ENCODE measurements at places on chromosomes 5 and 9. TPM values are rescaled to one million over a fixed set of nuclear protein-coding genes. Genes with fewer than 3 reads are reported as not detected.

Gene PCDHGB5
- total RNA-seq = 2.1 TPM

Gene SLC34A3
- not detected for total RNA-seq

Gene SLC1A1
- total RNA-seq = 9.1 TPM

- no peak for DNase-seq
Measured at GRCh38 chr5:155485386-155485785, 471.8 kb downstream of the KIF4B start.

- no peak for DNase-seq
Measured at GRCh38 chr5:116306846-116307245, 222.0 kb downstream of the COMMD10 start.

Gene MARCHF11
- total RNA-seq = not detected

DNA sequence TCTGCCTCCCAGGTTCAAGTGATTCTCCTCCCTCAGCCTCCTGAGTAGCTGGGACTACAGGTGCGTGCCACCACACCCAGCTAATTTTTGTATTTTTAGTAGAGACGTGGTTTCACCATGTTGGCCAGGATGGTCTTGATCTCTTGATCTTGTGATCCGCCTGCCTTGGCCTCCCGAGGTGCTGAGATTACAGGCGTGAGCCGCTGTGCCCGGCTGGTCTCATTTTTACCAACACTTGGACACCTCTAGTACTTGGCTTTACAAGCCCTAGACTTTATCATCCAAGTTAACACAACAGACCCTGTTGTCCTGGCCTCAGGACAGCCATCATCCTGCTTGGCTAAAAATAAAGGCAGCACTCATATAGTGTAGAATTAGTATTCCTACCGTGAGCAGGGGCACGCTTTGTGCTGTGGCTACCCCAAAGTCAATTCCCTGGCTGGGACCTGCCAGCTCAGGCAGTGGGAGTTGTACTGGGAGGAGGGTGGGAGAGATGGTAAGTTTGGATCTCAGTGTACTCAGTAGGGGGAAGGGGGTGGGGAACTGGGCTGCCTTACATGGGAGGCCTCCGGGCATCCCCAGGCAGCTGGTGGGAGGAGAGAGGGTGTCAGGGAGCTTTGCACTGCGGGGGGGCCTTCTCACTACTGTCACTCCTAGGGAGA is 6.6 kb downstream of the PDZD2 start:
- DNase-seq = no peak

DNA sequence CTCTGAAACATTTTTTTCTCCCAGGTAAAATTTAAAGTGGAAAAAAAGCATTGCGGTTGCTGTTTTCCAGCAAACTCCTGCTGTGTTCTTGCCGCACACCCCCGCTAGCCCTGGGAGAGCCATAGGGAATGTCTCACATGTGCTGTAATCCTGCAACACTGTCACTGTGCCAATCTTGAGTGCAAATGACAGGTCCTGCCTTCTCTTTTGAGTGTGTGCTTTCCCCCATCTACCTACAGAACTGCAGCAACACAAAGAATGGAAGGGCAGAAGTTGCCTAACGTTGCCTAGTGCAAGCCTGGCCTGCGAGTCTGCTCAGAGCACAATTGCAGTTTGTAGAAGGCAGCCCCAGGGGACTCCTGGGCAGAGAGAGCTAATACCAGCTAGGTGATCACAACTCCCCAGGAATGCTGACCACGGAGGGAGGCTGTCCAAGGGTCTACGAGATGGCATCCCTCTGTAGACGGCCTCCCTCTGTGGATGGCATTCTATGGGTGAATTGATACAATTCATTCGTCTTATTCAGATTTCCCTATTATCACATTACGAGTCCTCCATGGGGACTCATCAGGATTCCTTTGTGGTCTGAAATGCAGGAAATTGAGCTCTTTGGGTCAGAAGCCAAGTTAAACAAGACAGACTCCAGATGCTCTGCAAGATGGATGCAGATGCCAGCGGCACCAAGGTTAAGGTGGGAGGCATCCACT is 172.6 kb upstream of the S1PR3 start:
- DNase-seq = no peak

DNA sequence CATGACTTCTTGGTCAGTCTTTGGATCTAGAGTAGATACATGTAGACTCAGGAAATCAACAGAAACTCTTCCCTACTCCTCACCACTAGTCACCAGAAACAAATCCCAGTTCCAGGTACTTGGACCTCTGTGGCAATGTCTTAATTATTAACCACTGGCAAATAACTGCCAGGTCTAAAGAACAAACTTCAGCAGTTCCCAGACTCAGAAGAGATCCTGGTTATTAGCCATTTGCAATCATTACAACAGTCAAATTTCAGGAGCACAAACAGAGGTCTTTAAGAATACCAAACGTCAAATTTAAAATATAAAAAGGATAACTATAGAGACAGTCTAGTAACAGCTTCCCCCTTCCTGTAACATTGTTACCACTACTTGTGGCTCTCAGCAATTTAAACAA is 10.2 kb downstream of the DIAPH1 start:
- no peak for DNase-seq

Gene TAF1L
- not detected for total RNA-seq

Gene F2RL2
- total RNA-seq = 1.4 TPM

Gene BRINP1
- 0.10 TPM for total RNA-seq

Gene SLC6A18
- total RNA-seq = 0.27 TPM

DNA sequence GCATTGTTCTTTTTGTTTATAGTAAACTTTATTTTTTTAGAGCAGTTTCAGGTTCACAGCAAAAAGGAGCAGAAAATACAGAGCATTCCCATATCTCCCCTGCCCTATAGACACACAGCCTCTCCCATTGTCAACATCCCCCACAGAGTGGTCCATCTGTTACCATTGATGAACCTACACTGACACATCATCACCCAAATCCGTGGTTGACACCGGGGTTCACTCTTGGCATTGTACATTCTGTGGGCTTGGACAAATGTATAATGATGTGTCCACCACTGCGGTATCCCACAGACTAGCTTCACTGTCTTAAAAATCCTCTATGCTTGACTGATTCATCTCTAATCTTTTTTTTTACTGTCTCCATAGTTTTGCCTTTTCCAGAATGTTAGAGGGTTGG is 120.7 kb upstream of the SPATA31C2 start:
- DNase-seq = no peak

DNA sequence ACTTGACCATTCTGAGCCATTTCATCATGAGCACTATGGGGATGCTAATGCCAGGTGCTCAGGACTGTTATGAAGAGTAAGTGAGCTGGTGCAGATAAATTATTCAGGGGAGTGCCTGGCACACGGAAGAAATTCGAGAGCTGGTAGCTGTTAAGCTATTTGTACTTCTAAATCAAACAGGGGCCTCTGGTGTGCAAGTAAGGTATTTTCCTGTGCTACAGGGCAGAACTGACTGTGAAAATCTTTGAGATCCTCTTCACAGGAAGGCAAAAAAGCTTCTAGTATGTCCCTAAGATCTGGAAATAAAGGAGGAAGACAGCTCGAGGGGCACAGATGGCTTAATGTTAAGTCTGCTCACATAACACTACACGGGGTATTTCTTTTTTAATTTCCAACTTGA is 106.3 kb upstream of the SPOCK1 start:
- DNase-seq = no peak

Gene UIMC1
- 31.6 TPM for total RNA-seq

Gene PCDHGB6
- total RNA-seq = 1.0 TPM

- DNase-seq = no peak
Measured at GRCh38 chr5:4661326-4661725, 478.8 kb upstream of the ADAMTS16 start.

GRCh38 chr5:2453781-2454180 is 297.7 kb downstream of the IRX2 start:
- DNase-seq = no peak

Gene PROP1
- not detected for total RNA-seq

Gene ERGIC1
- total RNA-seq = 173 TPM

Gene BARHL1
- total RNA-seq = not detected

DNA sequence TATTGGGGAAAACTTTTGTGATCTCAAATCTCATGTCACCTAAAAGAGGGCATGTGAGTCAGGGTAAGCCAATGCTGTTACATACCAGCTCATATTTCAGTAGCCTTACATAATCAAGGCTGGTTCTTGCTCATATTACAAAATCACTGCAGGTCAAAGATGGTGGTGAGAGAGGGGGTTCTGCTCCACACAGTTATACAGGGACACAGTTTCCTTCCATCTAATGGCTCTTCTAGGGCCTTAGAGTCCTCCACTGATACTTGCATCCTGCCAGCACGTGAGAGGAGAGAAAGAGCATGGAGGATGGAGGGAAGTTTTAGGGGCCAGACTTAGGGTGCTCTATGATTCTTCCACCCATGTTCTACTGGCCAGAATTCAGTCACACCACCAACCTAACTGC is 130.0 kb downstream of the LIFR start:
- no peak for DNase-seq

DNA sequence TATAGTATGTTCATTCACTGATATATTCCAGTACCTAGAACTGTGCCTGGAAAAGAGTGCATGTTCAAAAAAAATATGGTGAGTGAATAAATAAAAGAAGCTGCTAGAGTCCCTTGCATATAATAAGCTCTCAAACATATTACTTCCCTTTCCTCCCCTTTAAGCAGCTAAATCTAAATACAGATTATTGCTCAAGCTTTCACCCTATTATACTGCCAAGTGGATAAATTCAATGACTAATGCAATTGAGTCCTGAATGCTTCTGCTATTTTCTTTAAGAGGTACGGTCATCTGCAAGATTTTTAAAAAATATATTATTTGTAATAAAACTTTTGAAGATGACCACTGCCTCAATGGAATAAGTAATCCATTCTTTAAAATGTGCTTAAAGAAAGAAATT is 248.4 kb downstream of the PLK2 start:
- no peak for DNase-seq

Gene ZNF366
- 0.45 TPM for total RNA-seq

- no peak for DNase-seq
Measured at GRCh38 chr5:55720188-55720703, 8.1 kb upstream of the SLC38A9 start.

- no peak for DNase-seq
Measured at GRCh38 chr5:95086927-95087815, 197.7 kb downstream of the MCTP1 start.

- peak; percentile 78 for DNase-seq
Measured at GRCh38 chr9:135478829-135479468, 633 bp upstream of the PPP1R26 start.

DNA sequence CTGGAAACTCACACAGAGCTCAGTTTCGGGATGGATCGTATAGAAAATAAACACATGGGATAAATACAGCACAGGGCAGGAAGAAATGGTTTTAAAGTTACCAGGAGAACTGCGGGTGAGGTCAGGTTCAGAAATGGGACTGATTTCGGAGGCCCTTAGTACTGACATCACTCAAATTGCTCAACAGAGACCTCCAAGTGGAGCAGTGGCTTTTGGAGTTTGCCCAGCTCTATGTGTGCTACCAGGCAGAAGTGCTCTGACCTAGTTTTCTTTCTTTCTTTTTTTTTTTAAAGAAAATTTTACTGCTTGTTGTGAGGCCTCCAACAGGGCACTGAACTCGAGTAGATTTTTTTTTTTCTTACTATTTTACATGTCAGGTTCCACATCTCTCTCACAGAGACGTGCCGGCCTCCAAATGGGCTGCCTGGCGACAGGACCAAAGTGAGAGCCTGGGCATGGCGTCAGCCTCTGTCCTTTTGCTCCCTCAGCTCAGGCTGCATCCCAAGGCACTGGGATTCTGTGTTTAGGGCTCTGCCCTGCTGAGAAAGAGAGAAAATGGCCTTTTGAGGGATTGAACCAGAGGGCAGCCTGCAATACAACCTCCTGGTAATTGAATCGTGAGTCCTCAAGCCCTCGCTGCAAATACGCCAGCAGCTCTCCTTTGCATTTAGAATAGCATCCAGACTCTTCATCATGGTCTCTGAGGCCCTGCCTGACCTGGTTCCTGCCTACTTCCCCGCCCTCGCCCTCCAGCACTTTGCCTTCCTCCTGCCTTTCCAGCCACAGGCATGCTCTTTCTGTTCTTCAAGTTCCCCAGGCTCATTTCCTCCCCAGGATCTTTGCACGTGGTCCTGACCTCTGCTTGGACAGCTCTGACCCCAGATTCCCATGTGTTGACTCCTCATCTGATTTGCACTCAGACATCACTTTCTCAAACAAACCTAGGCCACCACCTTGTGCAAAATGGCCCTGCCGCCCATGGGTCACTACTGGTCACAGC is 173.5 kb downstream of the FGF1 start:
- DNase-seq = no peak

DNA sequence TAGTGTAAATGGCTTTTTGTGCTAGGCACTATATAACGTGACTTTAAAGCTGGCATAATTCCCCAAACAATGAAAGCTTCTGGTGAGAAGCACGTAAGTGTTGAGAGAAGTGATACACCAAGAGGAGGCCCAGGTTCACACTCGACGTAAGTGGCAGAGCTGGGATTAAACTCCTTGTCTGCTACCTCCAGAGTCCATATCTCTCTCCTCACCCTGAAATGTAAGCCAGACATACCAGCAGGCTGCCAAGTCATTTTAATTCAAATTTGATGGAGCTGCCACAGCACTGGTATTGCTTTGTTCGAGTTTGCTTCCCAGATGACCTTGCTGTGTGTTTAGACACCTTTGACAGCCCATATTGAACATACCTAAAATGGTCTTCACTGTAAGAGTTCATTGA is 319.7 kb downstream of the GLIS3 start:
- DNase-seq = no peak

DNA sequence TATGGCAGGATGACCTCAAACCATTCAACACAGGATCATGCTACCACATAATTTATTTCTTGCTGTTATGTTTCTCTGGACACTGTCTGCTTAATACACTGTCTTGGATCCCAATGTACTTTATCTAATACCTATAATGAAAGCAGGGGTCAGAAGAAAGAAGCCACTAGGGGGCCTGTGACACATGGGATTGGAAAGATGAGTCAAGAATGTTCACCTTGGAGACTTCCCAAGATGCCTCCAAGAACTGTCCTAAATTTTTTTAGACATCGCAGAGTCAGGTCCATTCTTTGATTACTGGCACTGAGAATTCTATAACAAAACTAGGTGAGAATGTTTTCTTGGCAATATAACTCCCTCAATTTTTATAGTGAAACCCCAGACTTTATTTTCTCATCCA is 305.8 kb upstream of the SMARCA2 start:
- no peak for DNase-seq

DNA sequence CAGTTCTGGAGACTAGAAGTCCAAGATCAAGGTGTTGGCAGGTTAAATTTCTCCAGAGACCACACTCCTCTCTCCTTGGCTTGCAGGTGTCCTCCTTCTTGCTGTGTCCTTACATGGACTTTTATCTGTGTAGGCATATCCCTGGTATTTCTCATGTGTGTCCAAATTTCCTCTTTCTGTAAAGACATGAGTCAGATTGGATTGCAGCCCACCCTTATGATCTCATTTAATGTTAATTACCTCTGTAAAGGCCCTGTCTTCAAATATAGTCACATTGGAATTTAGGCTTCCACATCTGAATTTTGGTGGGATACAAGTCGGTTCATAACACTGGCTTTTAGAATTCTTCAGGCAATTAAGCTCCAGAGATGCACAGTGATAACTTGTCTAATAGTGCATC is 322.2 kb upstream of the GRIA1 start:
- no peak for DNase-seq

GRCh38 chr5:173139631-173140030 is 4.7 kb upstream of the BNIP1 start:
- DNase-seq = no peak

- peak; percentile 42 for DNase-seq
Measured at GRCh38 chr9:117491491-117491890, 76.6 kb upstream of the ASTN2 start.
